T-helper 17 cell (primary cell): ENCODE measurements at places on chromosomes 12 and 14. TPM values are rescaled to one million over a fixed set of nuclear protein-coding genes. Genes with fewer than 3 reads are reported as not detected.
A peak's percentile ranks its signal among the peaks of the same experiment; 100 is the strongest.

The FSCB gene
- total RNA-seq, result not detected

The OR4E1 gene
- 0.07 TPM for total RNA-seq

The RFX4 gene
- not detected for total RNA-seq

The NRL gene
- total RNA-seq, result 2.2 TPM

The BHLHE41 gene
- total RNA-seq, result 0.37 TPM

The C12orf60 gene
- total RNA-seq, result not detected

The HOXC12 gene
- not detected for total RNA-seq

The ATN1 gene
- 24.1 TPM for total RNA-seq

DNA sequence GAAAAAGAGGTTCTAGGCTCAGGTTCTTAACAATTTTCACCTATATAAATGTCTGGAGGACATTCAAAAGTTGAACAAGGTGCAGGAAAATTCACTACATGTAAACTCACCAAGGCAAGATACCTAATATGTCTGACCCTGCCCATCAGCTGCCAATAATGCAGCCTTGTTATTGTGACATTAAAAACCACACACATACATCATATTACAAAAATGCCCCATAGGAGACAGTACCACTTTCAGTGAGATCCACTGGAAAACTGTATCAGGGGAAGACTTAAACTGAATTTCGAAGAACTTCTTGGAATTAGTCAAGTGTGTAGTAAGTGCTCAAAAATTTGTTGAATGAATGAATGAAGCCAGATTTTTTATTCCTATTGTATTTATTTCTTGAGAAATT, 83.1 kb downstream of the KICS2 start:
- H3K27me3 ChIP-seq, result no peaks in the 10 kb centered on the region
- no peaks in the 10 kb centered on the region for H3K36me3 ChIP-seq
- H3K4me1 ChIP-seq, result no peaks in the 10 kb centered on the region
- H3K27ac ChIP-seq, result no peak overlapping the region
- H3K4me3 ChIP-seq, result no peak overlapping the region

DNA sequence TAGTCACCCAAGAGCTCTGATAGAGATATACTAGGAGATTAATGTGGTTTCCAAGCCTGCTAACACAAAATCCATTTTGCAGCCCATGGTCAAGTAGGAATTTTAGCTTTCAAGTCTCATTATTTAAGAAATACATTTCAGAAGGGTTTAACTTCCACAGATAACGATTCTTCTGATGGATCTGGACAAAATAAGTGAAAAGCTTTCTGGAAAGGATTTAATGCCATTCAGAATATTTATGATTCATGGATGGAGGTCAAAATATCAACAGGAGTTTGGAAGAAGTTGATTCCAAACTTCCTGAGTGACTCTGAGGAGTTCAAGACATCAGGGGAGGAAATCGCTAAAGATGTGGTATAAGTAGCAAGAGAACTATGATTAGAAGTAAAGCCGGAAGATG, 214.6 kb downstream of the ATXN7L3B start:
- H3K27me3 ChIP-seq, result no peaks in the 10 kb centered on the region
- no peaks in the 10 kb centered on the region for H3K36me3 ChIP-seq
- DNase-seq, result no peak
- no peak overlapping the region for H3K4me3 ChIP-seq
- no peak overlapping the region for H3K27ac ChIP-seq

DNA sequence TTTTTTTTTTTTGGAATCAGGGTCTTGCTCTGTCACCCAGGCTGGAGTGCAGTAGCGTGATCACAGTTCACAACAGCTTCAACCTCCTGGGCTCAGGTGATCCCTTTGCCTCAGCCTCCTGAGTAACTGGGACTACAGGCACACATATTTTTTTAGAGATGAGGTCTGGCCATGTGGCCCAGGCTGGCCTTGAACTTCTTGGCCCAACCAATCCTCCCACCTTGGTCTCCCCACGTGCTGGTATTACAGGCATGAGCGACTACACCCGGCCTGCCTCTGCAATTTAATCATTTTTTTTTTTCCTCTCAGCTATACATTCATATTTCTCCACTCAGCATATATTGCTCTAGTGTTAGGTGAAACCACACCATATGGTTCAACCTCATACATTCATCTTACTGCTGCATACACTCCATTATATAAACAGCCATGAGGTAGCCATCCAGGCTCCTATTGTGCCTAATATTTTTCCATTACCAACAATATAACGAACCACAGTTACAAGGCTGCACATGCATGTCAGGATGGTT, 7.1 kb downstream of the STX2 start:
- H3K27me3 ChIP-seq, result no peaks in the 10 kb centered on the region
- no peak overlapping the region for H3K4me3 ChIP-seq
- H3K27ac ChIP-seq, result peak overlapping the region; percentile 34
- no peaks in the 10 kb centered on the region for H3K36me3 ChIP-seq

DNA sequence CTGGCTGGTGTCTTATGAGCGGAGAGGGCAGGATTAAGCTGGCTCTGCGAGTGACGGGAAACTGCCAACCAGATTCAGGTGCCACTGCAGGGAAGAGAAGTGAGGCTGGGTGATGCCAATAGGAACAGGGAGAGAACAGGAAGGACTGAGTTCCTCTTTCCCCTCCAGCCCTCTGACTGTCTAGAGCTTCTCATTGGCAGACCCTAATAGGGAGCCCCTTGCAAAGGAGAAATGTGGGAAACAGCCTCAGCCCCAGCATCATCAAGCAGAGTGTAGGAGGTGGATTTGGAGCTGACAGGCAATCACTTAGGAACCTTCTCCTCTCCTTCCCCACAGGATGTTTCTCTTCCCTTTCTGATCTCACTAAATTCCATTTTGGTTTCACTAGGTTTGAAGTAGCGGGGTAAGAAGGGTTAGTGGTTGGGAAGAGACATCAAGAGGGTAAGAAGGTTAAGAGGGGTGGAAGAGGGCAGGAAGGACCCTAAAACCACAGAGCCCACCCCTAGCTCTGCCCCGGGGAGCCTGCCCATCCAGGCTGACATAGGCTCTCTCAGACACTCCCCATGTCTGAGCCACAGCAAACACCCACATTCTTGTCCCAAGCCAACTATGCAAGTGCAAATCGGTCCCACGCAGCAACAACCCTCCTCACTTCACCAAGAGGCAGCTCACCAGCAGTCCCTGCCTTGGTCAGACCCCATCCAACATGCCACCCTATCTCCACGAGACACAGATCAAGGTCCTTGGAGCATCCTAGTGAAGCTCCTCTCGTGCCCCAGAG, 111.1 kb downstream of the STAB2 start:
- H3K36me3 ChIP-seq, result no peaks in the 10 kb centered on the region
- no peak overlapping the region for H3K27ac ChIP-seq
- no peak overlapping the region for H3K4me3 ChIP-seq
- H3K27me3 ChIP-seq, result peaks cover 57% of the 10 kb centered on the region

GRCh38 chr12:92457458-92458180, 245.2 kb upstream of the PLEKHG7 start:
- no peak overlapping the region for H3K27ac ChIP-seq
- H3K36me3 ChIP-seq, result no peaks in the 10 kb centered on the region
- no peak for DNase-seq
- H3K27me3 ChIP-seq, result no peaks in the 10 kb centered on the region
- H3K4me1 ChIP-seq, result peaks cover 4% of the 10 kb centered on the region
- no peak overlapping the region for H3K4me3 ChIP-seq

- H3K4me1 ChIP-seq, result peaks cover 18% of the 10 kb centered on the region
- H3K4me3 ChIP-seq, result peak overlapping the region; percentile 10
- peaks cover 2% of the 10 kb centered on the region for H3K36me3 ChIP-seq
- peak overlapping the region; percentile 53 for H3K27ac ChIP-seq
- H3K27me3 ChIP-seq, result no peaks in the 10 kb centered on the region
- DNase-seq, result no peak
Measured at GRCh38 chr12:25253371-25254068, 2.8 kb upstream of the KRAS start.

- peak overlapping the region; percentile 86 for H3K27ac ChIP-seq
- H3K36me3 ChIP-seq, result no peaks in the 10 kb centered on the region
- peak overlapping the region; percentile 76 for H3K4me3 ChIP-seq
- peaks cover 40% of the 10 kb centered on the region for H3K4me1 ChIP-seq
Measured at GRCh38 chr12:67515679-67516340, 132.7 kb upstream of the DYRK2 start.

- H3K4me1 ChIP-seq, result no peaks in the 10 kb centered on the region
- H3K27ac ChIP-seq, result no peak overlapping the region
- no peaks in the 10 kb centered on the region for H3K27me3 ChIP-seq
Measured at GRCh38 chr12:130803702-130804101, 35.3 kb downstream of the STX2 start.

DNA sequence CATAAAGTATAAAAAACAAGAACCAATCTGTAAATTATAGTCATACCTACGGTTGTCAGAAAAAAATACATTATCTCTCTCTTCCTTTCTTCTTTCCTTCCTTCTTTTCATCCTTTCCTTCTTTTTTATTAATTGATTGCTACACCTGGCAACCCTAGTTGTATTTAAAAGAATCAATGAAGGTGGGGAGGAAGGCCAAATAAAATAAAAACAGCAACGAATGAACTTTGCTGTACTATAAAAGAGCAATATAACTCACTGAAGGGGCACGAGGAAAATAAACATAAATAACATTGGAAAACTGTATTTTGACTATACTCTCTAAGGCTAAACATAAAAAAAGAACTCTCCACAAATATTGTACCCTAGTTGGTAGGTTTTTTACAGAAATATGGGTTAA, 898.2 kb upstream of the USP15 start:
- no peak overlapping the region for H3K27ac ChIP-seq
- H3K36me3 ChIP-seq, result no peaks in the 10 kb centered on the region
- H3K4me1 ChIP-seq, result no peaks in the 10 kb centered on the region
- H3K27me3 ChIP-seq, result no peaks in the 10 kb centered on the region
- H3K4me3 ChIP-seq, result no peak overlapping the region
